Brain microvascular endothelial cell (primary cell): ENCODE measurements at places on chromosomes 5 and 9.

- DNase-seq = no peak
Observed at GRCh38 chr5:126366199-126366560, 57.0 kb upstream of the GRAMD2B start.

DNA sequence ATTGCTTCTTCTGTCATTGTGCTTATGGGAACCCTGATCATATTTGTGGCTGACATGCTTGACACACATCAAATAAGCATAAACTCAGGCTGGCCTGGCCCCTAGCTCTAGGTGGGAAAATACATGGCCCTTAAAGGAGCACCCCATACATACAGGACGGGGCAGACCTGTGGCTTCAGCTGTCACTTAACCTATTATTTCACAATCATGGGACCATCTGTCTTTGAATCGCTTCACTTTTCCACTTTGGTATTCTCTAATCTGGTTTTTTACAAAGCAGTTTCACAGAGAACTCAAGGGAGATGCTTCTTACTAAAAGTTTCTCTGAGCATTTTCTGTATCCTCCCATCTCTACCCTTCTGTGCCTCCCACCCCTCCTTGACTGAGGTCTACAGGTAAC lies 34.6 kb upstream of the LRRTM2 start:
- DNase-seq = no peak

- DNase-seq = no peak
Observed at GRCh38 chr9:76521906-76522305, 62.9 kb downstream of the GCNT1 start.

- no peak for DNase-seq
Observed at GRCh38 chr9:68417762-68418161, 61.4 kb downstream of the PGM5 start.

GRCh38 chr9:113572076-113572861 lies 108.7 kb downstream of the RGS3 start:
- DNase-seq = no peak

DNA sequence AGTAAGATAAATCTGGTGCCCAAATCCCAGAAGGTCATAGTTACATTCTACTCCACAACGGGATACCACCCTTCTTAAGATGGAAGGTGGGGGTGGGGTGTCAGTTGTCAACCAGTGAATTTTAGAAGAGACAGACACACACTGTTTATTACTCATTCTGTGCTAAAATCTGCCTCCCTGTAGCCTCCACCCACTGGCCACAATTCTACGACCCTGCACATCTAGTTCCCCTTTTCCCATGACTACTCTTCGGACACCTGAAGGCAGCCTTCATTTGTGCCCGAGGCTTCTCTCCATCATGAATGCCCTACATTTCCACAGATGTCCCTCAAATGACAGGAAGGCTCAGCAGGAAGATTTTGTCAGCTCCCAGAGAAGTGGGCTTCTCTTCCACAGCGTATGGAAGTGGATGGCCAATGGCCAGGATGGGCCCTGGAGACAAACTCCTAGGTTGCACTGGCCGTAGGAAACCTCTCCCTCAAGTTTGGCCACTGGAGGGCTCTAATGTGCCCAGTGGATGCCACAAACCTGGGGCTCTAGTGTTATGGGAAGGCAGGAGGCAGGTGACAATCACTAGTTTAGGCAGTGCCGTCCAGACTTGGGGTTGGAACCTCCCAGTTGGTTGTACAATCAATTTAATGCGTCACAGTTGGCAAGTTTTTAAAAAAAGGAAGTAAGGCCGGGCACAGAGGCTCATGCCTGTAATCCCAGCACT lies 46.6 kb downstream of the PTPN3 start:
- no peak for DNase-seq

DNA sequence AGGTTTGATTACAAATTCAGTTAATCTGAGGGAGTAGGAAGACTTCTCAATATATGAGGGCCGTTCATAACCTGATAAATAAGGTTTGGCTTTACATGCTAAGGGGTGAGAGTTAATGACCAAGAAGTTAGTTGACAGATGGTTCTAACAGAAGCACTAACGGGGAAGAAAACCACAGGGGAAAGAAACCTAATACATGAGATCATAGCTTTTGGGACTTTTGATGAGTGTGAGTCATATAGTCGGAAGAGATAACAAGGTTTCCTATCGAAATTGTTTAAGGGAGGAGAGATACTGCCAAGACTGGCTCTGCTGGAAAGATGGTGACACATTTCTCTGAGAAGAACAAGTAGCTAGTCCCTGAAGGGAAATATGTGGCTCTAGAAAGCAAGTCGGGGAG lies 140.1 kb downstream of the COX7C start:
- DNase-seq = no peak

DNA sequence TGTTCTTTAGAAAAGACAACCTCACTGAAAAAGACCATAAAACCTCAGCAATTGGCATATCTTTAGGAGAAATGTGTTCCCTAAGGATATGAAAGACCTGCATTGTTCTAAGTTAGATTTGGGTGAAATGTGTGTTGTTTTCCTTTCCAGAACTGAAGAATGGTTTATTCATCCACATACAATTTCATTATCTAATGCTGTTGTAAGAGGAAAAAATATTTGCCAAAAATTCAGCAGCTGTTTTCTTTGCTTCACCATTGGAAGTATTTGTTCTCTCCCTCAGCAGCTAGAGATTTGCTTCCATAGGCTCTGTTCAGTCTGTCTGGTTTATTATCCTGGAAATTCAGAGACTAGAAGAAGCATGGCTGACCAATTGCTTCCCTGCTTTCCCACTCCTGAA lies 150.9 kb downstream of the ISOC1 start:
- DNase-seq = no peak

- DNase-seq = no peak
Observed at GRCh38 chr5:82151662-82152061, 126.5 kb downstream of the RPS23 start.

DNA sequence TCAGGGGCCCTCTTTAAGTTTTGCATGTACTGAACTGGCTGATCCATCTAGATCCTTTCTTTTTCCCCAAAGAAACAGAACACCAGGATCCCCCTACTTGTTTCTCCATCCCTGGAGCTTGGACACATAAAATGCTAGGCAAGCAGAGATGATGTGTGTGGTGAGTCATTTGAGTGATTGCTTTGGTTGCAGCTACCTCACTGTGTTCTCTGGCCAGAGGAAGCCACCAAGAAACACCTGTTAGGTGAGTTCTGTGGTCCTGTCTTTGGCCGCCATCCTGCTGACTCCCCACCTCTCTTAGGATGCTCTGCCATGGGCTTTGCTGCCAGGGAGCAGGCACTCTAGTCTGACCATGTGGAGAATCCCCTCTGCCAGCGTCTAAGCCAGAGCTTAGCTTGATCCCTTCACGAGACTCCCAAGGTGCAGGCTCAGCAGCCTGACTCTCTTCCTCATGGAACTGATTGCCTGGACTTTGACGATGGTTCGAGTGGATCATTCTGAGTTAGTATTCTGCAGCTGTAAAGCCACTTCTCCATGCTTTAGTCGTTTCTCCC lies 27.3 kb upstream of the DENND1A start:
- no peak for DNase-seq

DNA sequence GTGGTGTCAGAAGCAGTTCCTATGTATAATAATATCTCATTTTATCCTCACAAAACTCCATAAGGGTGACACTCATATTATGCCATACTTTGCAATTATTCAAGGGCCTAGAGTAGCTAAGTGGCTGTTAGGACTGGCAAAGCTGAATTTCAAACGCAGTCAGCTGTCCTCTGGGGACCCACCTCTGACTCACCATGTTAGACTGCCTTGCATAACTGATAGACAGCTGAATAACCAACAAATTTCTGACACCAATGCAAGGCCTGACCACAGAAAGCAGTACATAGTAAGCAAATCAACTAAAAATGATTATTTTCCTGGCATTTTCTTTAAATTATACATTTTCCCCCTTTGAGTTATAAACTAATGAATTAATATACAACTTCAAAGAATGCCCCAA lies 251.6 kb upstream of the PTGER4 start:
- peak; percentile 90 for DNase-seq

DNA sequence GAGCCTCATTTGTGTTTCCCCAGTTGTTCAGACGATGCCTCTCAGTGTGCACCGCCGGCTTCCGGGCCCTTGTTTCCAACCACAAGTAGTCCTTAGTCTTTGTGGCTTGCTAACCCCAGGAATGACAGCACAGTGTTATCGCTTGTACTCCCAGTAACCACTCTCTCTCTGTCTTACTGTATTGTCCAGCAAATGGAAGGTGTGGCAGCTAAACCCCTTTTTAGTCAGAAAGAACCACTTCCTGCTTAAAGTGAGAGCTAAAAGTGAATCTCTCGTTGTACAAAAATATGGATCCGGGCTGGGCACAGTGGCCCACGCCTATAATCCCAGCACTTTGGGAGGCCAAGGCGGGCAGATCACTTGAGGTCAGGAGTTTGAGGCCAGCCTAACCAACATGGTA lies 61.3 kb downstream of the ENC1 start:
- DNase-seq = peak; percentile 67

- no peak for DNase-seq
Observed at GRCh38 chr5:39282561-39282960, 63.2 kb upstream of the FYB1 start.
